NT2/D1 (cell line): ENCODE measurements at places on chromosomes 12 and 14.

GRCh38 chr12:12804432-12804886 lies 8.7 kb upstream of the DDX47 start:
- no peak for DNase-seq

DNA sequence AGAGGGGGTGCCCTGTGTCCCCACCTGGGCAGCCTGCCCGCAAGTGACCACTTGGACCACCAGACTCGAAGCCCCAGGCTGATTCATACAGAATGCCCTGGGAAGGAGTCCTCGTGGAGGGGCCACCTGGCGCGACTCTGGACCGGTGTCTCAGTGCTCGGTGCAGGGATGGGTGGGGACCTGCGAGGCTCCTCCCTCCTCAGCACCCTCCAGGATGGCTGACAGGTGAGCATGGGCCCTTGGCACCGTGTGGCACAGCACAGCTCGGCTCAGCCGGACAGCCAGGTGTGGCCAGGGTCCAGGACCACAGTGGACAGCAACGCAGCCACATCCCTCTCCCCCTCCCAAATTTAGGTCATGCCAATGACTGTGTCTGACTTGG lies 44.5 kb downstream of the CCNK start:
- DNase-seq = no peak

DNA sequence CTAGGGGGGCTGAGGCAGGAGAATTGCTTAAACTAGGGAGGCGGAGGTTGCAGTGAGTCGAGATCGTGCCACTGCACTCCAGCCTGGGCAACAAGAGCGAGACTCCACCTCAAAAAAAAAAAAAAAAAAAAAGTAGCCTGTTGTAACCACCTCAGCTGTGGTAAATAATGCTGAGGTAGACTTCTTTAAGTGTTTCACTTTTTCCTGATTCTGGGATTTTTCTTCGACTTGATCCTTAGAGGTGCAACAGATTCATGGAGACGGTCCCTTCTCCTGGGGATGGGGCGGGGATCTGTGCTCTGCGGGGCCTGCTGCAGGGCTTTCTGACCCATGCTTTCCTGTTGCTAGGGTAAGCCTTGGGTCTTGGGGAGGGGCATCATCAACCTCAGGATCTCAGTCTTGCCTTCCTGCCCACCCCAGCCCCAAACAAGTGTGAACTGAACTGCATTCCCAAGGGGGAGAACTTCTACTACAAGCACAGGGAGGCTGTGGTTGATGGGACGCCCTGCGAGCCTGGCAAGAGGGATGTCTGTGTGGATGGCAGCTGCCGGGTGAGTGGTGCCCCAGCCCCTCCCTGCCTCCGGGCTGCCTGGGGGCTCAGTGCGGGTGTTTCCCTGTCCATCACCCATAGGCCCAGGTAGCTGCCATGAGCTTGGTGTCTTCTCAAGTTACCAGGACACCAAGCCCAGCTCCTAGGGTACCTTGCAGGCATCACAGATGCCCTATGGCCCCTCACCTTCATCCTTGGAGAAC lies 12.4 kb downstream of the PAPLN start:
- DNase-seq = no peak

DNA sequence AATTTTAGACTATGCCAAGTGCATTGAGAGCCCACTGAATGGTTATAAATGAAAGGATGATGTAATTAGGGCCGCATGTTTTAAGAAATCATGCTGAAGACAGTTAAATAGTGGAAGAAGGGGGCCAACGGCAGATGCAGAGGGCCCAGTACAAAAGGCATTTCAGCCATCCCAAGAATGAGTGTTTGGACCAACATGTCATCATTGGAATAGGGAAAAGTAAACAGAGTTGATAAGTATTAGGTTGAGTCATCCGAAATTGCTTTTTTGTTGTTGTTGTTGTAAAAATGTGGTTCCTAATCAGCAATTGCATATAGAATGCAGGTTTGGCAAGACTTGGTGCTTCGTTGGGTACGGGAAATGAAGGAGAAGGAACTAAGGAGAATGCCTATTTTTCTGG lies 29.5 kb downstream of the BMP4 start:
- DNase-seq = no peak

GRCh38 chr12:10967409-10967808 lies 19.3 kb downstream of the TAS2R50 start:
- DNase-seq = no peak

- DNase-seq = no peak
These were observed 84.8 kb downstream of the PLBD1 start for GRCh38 chr12:14482886-14483285.

- no peak for DNase-seq
These were observed 211.8 kb downstream of the PPM1H start for GRCh38 chr12:62722971-62723680.

GRCh38 chr12:52765702-52766101 lies 11.4 kb downstream of the KRT76 start:
- DNase-seq = no peak

DNA sequence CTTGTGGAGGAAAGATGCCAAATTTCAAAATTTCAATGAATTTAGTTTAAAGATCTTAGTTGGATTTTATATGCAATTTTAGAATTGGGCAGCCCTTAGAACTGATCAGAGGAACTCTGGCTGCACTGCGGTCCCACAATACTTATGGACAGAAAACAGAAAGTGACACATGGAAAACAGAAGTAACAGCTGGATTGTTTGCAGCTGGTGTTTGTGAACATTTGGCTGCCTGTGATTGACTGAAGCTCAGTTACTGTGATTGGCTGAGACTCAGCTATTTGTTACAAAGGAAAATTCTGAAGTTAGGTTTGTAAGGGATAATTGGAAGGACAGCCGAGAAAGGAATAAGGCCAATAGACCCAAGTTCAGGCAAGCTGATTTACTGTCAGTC lies 10.0 kb upstream of the KRT86 start:
- DNase-seq = no peak

- no peak for DNase-seq
These were observed 17.1 kb downstream of the HELB start for GRCh38 chr12:66319266-66319954.

DNA sequence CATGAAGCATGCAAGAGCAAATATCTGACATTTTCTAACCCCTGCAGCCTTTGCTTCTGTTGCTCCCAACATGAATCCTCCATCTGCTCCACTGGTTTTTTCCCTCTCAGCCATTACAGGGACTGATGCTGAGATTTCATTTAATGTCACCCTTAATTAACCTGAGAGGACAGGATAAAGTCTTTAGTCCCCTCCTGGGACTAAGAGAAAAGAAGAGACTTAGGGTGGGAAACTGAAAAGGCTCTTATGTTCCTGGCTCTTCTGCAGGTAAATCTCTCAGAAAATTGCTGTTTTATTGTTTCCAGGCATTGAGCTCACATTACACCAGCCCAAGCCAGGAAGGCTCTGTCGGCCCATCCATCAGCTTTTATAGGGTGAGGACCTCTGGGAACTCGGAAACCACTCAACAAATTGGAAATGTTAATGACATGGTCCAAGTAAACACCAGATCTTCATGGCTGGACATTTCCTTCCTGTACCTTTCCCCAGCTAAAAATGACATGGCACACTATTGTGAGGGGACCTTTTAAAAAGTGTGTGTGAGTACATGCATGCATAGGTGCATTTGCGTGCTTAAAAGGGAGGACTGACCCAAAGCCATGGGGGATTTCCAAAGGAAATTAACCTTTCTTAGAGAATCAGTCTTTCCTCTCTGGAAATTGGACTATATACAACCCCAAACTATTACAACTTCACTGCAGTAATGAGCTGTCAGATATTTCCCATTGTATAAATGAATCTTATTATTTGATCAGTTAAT lies 408.1 kb upstream of the TMTC1 start:
- DNase-seq = no peak

GRCh38 chr12:55937981-55938380 lies 7.0 kb downstream of the DGKA start:
- DNase-seq = no peak

DNA sequence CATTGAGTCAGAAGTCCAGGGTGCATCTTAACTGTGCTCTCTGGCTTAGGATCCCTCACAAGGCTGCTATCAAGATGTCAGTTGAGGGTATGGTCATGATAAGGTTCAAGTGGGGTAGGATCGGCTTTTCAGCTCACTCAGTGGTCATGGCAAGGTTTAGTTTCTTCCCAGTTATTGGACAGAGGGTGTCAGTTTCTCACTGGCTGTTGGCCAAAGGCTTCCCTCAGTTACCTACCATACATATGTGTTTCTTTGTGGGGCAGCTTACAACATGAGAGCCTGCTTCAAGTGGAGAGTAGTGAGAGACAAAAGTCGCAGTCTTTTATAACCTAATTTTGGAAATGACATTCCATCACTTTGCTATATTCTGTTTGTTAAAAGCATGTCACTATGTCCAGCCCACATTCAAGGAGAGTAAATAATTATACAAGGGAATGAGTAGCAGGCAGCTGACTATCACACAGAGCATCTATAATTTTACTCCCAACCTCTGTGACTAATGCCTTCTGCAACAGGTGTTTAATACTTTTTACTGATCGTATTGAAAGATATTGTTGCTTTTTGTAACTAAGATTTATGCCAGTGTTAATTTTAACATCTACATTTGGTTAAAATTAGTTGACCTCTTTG lies 572.8 kb upstream of the FBXO33 start:
- no peak for DNase-seq

DNA sequence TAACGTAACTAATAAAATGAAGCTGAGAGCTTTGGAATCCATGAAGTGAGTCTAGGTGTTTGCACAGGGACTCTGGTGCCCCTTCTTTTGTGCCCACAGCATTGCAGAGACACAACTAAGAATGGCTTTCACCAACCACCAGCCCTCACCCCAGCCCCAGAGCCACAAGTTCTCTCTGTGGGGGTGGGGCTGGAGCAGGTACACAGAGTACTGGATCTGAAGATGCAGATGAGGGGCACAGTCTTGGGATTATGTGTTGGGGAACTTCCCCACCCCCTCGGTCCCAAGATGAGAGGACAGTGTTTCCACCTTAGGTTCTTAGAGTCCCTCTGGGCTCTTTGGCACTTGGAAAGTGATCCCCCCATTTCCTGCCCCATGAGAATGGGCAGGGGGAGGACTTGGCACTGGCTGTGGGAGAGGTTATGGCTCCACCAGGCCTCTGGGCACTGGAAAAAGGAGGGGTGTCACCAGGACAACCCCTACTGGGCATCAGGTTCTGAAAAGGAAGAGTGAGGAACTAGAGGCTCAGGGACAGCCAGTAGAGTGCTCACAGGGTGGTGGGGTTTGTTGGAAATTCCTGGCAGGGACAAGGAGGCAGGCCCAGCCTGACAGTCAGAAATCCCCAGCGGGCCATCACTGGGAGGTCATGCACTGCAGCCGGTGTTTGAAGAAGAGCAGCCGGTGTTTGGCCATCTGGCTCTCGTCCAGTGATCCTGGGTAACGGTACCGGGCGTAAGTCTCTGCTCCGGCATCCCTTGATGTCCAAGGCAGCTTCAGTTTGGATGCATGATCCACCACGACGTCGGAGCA lies 6.7 kb downstream of the B4GALNT1 start:
- no peak for DNase-seq

GRCh38 chr12:7113389-7113871 lies 4.4 kb upstream of the C1RL start:
- DNase-seq = peak; percentile 76

DNA sequence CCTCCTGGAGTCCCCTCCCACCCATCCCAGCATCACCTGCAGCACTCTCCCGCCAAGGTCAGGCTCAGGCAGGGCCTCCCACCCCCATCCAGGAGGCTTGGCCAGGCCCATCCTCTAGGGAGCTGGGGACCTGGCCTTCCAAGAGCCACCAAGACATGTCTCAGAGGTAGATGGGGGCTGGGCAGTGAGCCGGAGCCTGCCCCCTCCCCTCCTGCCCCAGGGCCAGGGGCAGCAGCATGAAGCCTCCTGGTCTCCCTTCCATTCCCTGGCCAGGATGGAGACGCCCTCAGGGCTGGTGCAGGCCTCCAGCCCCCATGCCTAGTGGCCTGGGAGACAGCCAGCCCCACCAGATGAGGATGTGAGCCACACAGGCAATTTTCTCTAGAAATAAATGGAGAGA lies 69.3 kb upstream of the C14orf180 start:
- no peak for DNase-seq

GRCh38 chr12:76018672-76019071 lies 12.9 kb downstream of the PHLDA1 start:
- no peak for DNase-seq

GRCh38 chr14:62694075-62694474 lies 351.2 kb downstream of the KCNH5 start:
- DNase-seq = no peak

GRCh38 chr14:71355324-71356201 lies 448.3 kb downstream of the PCNX1 start:
- DNase-seq = no peak

DNA sequence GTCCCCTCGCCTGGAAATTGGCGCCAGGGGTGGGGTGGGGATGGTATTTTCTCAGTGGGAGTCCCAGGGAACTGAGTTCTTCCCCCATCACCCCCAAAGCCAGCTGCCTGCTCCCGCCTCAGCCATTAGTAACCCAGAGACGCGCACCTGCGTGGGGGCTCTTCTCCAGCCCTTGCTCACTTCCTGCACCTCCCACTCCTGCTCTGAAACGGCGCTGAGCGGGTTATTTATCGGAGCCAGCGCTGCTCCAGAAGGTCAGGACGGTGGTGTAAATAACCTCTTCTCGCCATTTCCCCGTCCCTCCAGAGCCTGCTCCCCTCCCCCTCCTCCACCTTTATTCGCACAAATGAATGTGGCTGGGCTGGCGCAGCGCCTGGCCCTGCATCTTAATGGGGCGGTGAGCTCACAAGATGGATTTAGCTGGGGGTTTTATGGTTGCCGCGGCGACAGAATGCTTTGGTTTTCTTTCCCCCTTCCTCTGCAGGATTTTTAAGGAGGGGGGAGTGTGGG lies 12.2 kb downstream of the GPR84 start:
- DNase-seq = peak; percentile 90
